ENCODE measurements at places on chromosomes 7 and 10. TPM values are rescaled to one million over a fixed set of nuclear protein-coding genes. Genes with fewer than 3 reads are reported as not detected.

DNA sequence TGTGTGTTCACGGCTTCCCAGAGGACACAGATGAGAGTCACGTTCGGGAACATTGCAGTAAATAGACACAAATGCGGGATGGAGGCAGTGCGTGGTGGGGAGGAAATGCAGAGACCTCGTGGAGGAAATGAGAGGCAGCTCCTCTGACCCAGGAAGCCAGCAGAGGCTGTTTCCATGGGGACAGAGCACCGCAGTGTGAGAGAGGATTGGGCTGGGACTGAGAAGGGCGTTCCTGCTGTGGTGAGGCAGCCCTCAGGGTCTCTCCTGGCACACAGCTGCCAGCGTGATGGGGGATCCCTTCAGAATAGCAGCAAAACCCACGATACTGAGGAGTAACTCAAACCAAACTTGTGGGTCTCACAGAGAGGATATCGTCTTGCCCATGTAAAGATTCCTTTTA lies 21.7 kb upstream of the BHLHA15 start:
- no peak for DNase-seq

DNA sequence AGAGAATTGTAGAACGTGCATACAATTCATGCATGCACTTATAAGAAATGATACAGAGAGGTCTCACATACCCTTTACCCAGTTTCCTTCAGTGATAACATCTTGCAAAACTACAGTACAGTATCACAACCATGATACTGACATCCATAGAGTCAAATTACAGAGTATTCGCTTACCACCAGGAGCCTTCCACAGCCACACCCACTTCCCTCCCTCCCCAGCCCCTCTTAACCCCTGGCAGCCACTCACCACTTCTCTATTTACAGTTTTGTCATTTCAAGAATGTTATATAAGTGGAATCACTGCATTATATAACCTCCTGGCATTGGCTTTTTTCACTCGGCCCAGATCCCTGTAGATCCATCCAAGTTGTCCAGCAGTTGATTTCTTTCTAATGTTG lies 143.8 kb downstream of the ZNF248 start:
- no peak for DNase-seq

- no peak for DNase-seq
These were observed 209.6 kb downstream of the KIAA1217 start for GRCh38 chr10:24418532-24418931.

DNA sequence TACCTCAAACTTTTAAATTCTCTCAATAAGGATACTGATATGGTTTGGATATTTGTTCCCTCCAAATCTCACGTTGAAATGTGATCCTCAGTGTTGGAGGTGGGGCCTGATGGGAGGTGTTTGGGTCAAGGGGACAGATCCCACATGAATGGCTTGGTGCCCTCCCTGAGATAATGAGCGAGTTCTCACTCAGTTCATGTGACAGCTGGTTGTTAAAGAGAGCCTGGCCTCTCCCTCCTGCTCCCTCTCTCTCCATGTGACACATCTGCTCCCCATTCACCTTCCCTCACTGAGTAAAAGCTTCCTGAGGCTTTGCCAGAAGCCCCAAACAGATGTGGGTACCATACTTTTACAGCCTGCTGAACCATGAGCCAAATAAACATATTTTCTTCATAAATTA lies 19.2 kb downstream of the ABCB4 start:
- no peak for DNase-seq

Gene PDE6C
- not detected for total RNA-seq

Gene ASZ1
- total RNA-seq = not detected

All from H7 (cell line).